ENCODE measurements at places on chromosomes 2 and 18.

GRCh38 chr2:192604295-192604694, 409.6 kb upstream of the TMEFF2 start:
- DNase-seq = no peak

DNA sequence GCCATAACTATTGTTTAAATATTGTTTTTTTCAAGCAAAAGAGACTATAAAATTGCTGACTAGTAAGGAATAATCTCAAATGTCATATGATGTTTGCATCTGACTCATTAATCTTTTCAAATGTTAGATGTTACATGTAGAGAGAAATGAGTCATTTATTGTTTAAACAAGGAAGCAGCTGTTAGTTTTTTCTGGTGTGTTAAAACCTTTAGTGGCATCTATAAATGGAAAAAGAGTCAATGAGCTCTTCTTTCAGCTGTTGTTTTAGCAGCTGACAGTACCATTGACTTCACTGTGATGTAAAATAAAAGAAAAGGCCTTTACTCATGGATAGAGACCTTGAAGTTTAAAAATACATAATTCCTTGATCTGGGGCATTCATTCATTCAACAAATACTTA, 1.8 kb upstream of the KLHL41 start:
- DNase-seq = no peak

DNA sequence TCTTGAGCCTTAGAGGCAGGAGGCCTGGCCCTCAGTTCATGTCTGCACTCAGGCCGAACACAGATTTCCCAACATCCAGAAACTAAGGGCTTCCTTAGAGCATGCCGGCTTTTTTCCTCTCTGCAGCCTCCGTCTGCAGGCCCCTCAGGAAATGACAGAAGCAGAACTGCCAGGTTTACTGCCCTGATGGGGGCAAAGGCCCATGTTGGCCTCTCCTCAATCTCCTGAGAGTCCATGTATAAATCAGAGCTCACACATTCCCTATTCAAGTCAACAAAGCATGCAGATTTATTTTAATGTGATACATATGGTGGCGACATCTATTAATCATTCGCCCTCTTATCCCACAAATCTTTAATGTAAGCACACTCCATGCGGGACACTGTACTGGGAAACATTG, 475.6 kb upstream of the HS6ST1 start:
- DNase-seq = no peak

GRCh38 chr2:54975175-54975574, 75.1 kb downstream of the RTN4 start:
- DNase-seq = no peak

GRCh38 chr2:49236316-49236715, 82.0 kb upstream of the FSHR start:
- no peak for DNase-seq

- DNase-seq = no peak
Observed at GRCh38 chr2:232667989-232668583, 29.0 kb upstream of the GIGYF2 start.

GRCh38 chr2:236625156-236625690, 55.6 kb downstream of the ACKR3 start:
- DNase-seq = no peak

DNA sequence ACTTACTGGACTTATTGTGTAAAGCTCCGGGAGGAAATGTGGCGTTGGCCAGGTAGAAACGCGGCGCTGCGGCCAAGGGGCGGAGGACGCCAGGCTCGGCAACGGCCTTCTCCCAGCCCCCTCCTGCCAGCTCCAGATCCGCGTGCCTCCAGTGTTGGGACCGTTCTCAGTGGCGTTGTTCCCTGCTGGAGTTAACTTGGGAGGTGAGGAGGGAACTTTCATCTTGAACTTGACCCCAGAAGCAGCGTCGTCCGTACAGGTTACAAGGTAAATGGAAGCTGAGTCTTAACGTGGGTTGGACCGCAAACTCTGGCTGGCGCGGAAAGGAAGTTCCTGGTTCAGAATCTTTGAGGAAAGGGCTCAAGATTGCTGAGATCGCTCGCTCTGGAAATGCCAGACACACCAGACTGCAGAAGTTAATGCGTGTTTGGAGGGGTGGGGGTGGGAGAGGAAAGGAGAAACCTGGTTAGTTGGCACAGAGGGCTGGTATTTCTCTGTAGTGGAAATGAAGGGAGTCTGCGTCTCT, 1.3 kb downstream of the TANC1 start:
- no peak for DNase-seq

- no peak for DNase-seq
Observed at GRCh38 chr2:221435171-221435570, 136.9 kb downstream of the EPHA4 start.

DNA sequence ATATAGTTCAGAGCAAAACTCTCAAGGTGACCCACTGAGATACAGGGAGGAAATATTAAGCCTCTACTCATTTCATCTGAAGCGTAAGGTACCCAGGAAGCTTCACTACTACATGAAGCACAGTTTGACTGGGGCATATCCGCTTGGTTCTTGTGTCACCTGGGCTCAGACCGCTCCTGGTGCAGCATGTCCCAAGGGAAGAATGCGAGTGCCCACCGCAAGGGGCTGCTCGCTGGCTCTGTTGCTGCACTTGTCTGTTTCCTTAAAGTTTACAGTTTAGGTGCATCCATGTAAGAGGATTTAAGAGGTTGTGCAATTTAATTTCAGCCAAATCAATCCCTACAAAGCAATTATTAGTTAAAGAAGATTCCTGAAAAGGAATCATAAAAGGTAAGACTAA, 507.8 kb downstream of the FBXO15 start:
- no peak for DNase-seq

DNA sequence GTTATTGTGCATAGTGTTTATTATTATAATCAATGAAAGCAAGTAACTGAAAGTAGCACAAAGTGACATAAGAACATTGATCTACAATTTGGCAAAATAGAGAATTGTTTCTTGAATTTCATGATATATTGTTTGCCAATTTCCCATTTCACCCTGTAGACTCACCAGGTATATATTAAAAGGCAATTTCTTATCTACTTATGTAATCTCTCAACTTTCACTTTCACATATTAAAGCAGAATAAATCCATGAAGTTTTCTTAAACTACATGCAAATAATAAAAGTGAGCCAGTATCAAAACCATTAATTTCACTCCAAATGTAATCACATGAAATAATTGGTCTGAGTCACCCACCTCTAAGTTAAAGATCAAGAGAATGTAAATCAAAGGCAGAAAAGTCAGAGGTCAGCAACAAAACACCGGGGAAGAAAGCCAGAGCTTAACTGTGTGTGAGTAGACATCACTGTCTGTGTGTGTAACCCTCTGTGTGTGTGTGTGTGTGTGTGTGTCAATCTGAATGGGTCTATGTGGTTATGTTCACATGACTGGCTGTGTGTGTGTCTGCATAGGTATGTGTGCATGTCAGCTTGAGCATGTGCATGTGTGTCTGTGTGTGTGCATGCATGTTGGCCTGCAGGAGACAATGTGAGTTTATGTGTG, 44.1 kb downstream of the ZNF385B start:
- DNase-seq = no peak

- no peak for DNase-seq
Observed at GRCh38 chr2:207847807-207848544, 78.3 kb upstream of the FZD5 start.

- no peak for DNase-seq
Observed at GRCh38 chr2:44230378-44230777, 44.9 kb upstream of the SLC3A1 start.

GRCh38 chr2:188024811-188025210, 266.9 kb upstream of the GULP1 start:
- DNase-seq = no peak

DNA sequence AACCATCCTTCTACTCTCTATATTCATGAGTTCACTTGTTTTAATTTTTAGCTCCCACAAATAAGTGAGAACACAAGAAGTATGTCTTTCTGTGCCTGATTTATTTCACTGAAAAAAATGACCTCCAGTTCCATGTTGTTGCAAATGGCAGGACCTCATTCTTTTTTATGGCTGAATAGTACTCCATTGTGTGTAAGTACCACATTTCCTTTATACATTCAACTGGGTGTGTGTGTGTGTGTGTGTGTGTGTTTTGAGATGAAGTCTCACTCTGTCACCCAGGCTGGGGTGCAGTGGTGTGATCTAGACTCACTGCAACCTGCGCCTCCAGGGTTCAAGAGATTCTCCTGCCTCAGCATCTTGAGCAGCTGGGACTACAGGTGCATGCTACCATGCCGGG, 41.2 kb downstream of the KCNG3 start:
- no peak for DNase-seq

DNA sequence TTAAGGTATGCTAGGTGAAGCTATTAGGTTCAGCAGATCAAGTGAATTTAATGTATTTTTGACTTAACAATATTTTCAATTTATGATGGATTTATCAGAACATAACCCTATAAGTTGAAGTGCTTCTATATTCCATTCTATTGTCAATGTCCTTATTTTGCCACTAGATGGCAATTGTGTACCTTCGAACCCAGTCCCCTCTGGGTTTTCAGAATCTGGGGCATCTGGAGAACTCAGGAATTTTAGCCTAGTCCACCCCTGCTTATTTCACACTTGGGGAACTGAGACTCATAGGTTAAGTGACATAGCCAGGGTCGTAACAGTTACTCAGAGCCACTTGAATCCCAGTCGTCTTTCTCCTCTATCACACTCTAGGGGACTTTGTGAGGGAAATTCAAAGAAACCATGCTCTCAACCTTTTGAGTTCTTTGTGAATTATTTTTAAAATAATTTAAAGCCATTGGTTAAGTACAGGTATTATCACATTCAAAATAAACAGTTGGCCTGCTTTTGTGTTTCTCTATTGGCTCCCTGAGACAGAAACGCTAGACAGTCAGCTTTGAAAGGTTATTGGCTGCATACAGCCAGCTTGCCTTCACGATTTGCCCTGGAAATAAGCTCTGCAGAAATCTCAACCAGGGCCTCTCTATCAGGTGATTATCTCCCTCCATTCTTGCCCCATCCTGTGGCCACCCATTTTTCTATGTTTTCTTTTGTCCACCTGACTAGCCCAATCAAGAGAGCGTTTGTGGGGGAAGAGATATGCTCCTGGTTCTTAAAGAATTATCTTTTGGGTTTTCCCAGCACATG, 145.0 kb downstream of the TTC27 start:
- DNase-seq = no peak

GRCh38 chr2:102310964-102311640, at the start of gene IL1RL1:
Gene IL1RL1 (plus strand): TSS chr2:102311563. CDS start chr2:102338265, 26,702 bp downstream.
- DNase-seq = no peak

- no peak for DNase-seq
Observed at GRCh38 chr2:164974221-164974620, 18.9 kb upstream of the SLC38A11 start.

GRCh38 chr18:63454497-63454896, 22.3 kb upstream of the SERPINB5 start:
- DNase-seq = no peak
